RWPE1 (cell line): ENCODE measurements at places on chromosomes 12 and 14.

DNA sequence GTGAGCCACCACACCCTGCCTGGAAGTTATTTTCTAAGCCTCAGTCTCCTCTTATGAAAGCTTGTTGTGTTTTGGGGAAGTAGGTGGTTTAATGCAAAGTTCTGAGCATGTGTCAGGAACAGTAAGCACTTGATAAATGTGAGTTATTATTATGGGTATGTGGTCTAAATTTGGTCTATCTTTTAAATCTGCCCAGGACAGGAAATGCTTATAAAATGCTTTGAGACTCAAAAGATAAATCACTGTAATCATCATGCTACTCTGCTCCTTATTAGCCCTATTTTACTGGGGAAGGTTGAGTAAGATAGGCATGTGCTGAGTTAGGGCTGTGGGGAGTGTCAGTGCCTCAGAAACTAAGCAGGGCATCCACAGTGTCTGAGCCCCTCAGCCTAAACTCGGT lies 13.1 kb upstream of the SRSF5 start:
- no peak for DNase-seq

GRCh38 chr12:38158428-38159091 lies 158.0 kb upstream of the ALG10B start:
- no peak for DNase-seq

- DNase-seq: no peak
These were observed 196.2 kb downstream of the CACNA1C start for GRCh38 chr12:2248901-2249381.

DNA sequence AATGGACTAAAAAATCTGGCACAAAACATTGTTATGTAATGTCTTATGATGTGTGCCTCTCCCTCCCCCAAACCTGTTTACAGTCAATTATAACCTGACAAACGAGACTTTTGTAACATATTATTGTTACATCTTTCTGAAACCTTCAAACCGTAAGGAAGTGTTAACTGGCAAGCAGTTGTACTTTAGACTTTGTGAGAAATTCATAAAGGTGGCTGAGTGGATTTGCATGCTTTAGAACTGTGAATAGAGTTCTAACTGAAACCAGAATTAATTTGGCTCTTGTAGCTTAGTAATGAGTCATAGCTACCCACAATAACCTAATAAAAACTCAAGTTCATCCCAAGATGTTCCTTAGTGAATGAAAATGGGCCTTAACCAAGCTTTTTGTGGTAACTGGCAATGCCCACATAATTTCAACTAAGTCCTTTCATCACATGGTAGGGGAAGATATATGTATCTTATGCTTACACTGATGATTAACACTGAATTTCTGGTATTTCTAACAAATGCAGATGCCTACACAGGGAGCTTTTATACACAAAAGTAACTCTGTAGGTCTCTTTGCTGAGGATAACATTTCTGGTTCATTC lies 29.7 kb downstream of the RAD9B start:
- DNase-seq: no peak

DNA sequence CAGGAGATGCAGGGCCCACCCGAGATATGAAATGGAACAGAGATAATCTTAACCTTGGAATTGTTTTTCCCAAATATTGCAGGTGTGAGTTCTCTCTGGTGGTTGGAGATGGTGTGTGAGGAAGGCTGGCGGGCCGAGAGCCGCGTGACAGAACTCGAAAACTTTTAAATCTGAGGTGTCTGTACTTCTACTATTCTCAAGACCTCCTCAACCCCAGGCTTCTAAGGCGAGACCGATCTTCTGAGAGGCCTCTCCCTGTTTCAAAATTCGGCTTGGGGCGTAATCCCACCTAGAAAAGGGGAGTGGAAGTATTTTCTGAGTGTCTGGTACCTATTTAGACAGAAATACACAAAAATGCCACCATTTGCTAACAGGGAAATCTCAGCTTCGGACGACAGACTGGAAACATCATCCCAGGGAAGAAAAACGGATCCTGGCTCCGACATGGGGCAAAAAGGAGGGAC lies 611 bp downstream of the SARNP start:
- peak; percentile 49 for DNase-seq

DNA sequence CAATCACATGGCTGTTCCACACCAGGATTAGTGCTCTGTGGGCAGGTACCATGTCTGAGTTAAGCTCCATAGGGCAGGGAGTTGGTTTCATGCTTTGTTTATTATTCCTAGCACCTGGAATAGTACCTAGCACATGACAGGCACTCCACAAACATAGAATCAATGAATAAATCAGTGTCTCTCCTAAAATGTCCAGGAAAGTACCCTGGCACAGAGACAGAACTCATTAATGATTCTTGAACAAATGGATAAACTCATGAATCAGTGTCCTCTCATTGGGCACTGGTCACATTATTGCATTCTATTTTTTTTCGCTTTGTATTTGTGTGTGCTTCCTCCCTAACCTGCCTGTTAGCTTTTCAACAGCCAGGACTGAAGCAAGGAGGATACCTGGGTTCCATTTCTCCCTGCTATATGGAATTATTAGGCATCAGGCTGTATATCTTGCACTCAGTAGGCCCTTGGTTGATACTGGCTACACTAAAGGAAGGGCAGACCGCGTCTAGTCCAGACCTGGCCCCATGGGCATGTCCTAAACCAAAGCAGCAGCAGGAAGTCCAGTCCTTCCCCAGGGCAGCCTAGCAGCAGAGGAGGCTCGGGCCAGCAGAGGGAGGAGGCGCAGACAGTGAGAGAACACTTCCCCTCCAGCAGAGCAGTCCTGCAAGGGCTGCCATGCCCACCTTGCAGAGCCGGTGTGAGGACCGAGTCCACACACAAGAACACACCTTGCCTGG lies 18.4 kb downstream of the HDAC7 start:
- no peak for DNase-seq

DNA sequence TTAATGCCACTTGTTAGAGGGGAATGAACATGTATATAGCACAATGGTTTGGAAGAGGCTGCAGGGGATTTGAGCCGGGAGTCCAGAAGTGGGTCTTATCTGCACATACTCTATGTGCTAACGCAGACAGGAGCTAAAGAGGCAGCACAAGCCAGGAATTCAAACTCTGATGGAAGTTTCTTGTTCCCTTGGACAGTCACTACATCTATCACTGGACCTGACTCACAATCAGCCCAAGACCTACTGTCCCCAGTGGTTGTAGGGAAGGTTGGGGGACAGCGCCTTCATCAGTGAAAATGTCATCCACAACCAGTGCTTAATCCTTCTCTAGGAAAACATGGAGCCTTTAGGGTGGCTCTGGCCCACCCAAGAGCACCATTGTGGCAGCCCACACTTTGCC lies 107.8 kb downstream of the GCH1 start:
- no peak for DNase-seq

GRCh38 chr14:89196545-89196944 lies 220.5 kb downstream of the FOXN3 start:
- no peak for DNase-seq

GRCh38 chr12:91326058-91327027 lies 143.7 kb upstream of the DCN start:
- peak; percentile 43 for DNase-seq

DNA sequence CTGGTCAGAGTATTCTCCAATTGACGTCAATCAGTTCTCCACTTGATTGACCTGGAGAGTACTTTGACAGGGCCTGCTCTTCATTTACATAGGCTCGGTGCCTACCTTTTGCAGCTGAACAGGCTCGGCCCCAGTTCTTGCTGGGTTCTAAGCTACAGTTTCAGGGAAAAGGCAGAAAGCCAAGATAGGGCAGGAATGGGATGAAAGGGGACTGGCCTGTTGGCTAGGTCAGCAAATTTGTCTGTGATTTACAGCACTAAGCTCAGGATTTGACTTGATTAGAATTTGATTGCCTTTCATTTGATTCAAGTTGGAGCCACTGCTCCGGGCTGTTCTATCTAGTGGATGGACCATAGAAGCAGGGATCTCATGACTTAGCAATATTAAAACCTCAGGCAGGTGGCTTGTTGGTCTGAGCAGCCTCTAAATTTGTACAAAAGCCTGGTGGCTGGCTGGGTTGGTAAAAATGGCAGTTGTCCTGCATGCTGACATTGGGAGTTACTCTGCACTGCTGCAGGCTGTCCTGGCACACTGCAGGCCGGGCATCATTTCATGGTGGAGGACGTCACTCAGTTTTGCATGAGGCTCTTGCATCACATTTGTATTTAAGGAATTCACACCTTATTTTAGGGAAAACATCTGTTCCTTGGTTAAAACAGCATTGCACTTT lies 71.8 kb downstream of the BICD1 start:
- DNase-seq: no peak

DNA sequence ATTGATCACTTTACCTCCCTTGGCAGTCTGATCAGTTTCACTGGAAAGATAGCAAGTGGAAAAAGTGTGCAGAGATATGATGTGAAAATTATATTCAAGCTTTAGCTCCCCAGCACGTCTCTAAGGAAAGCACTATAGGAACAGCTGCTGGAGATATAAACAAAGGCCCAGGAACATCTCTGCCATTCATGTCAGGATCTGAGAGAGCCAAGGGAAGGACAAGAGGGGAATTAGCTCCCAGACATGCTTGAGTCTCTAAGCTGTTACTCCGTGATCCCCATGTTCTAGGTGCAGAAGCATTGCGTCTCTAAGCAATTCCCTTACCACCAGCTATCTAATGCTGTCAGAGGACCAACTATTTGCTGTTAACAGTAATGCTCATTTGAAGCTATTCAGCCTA lies 700.2 kb downstream of the DIO2 start:
- DNase-seq: no peak

- no peak for DNase-seq
These were observed 53.1 kb downstream of the TSPAN9 start for GRCh38 chr12:3130057-3130830.

DNA sequence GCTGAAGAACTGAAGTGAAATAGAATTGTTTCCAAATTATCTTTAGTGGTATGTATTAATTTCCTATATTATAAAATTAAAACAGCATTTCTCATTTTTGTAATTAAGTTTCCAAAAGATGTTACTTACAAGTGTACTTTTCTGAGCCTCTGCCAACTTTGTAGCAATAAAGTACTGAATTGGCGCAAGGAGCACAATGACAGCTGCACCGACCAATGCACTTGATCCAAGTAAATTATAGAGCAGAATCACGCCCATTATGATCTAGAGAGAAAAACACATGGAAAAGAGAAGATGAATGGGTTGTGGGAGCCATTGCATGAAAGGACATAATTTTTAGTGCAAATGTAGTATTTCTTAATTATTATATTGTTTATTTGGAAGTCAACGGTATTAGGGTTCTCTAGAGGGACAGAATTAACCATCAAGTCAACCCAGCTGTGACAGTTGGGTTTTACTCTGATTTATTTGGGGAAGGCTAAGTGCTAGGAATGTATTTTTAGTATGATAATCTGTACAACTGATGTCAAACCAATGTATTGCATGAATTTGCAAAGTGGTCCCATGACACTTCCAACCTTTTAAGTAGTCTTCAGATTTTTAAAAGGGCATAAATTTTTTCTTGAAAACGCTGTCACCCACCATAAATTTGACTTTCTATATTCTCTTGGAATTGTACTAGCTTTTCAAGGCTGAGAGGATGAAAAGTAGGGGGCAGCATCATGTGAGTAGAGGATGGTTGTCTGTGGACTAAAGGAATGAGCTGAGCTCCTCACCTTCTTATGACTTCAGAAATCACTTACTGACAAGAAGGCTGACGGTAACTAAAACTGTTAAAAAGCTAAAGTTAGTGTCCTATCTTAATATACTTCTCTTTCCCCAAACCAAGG lies 33.0 kb downstream of the ABCC9 start:
- no peak for DNase-seq

- no peak for DNase-seq
These were observed 41.7 kb upstream of the FOS start for GRCh38 chr14:75236901-75237419.

- DNase-seq: no peak
These were observed 315.8 kb downstream of the RGS6 start for GRCh38 chr14:72247896-72248465.

GRCh38 chr12:131903270-131904255 lies 9.1 kb downstream of the ULK1 start:
- no peak for DNase-seq

DNA sequence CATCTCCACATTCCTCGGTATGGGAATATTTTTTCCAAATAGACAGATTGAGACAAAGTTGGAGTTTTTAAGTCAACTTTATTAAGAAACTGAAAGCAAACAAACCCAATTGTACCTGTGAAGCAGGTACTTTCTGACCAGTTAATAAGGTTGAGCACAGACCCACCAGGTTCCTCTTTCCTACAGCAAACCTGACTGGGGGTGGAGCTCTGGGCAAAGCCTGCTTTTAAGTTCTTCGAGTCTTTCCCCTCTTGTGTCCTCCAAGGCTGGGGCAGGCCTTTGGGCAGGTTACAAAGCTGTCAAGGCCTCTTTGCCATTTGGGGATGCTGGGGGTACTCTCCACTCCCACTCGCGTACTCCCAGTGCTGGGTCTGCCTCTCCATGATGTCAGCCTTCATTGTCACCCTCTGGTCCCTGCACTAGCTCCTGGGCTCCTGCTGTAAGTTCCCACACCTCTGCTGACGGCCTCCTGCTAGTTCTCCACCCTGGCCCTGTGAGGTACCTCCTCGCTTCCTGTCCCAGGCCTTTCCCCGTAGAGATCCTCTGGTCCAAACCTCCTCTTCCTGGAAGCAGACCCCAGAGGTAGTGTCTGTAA lies 3.2 kb downstream of the KCNH3 start:
- DNase-seq: no peak

GRCh38 chr14:62102349-62102725 lies 340.1 kb downstream of the SNAPC1 start:
- no peak for DNase-seq

- DNase-seq: no peak
These were observed at the start of gene ADCY4 for GRCh38 chr14:24334431-24335291. Gene ADCY4, minus strand, starts transcription at chr14:24335071. Its CDS starts 419 bp downstream, at chr14:24334652.

DNA sequence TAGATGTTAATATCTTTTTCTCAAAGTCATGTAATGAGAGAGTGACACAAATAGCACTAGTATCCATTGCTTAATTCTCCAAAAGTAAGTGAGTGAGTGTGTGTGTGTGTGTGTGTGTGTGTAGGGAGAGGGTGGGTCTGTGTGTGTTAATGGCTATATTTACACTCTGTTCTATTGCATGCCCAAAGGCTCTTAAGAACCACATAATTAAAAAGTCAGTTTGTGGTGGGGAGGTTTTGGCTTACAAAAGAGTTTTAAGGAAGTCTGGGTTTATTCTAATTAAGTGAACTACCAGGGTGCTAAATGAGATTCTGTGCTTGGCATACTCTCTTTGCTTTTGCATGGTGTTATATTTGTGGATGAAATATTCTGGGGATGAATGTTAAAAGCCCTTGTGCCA lies 1897.6 kb upstream of the FLRT2 start:
- no peak for DNase-seq
